ENCODE measurements at places on chromosomes 16 and 17.

- DNase-seq: no peak
Observed at GRCh38 chr17:1752425-1753262, 9.2 kb upstream of the SERPINF1 start.

DNA sequence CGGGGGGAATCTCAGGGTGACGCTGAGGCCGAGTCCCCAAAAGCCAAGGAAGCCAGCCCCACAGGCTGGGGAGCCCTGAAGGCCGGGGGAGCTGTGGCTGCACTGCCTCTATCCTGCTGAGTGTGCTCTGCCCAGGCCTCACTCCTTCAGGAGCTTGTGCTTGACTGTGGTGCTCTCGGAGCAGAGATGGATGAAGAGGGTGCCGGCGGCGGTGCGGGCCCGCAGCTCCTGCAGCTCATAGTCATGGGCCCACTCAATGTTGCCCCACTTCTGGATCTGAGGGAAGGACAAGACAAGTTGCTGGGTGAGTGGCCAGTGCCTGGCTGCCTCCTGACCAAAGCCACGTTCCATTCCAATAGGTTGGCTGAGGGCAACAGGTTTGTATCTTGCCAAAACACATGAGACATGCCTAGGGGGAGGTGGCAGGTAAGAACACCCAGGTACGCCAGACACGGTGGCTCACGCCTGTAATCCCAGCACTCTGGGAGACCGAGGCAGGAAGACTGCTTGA lies 20.5 kb downstream of the ATPAF2 start:
- no peak for DNase-seq

DNA sequence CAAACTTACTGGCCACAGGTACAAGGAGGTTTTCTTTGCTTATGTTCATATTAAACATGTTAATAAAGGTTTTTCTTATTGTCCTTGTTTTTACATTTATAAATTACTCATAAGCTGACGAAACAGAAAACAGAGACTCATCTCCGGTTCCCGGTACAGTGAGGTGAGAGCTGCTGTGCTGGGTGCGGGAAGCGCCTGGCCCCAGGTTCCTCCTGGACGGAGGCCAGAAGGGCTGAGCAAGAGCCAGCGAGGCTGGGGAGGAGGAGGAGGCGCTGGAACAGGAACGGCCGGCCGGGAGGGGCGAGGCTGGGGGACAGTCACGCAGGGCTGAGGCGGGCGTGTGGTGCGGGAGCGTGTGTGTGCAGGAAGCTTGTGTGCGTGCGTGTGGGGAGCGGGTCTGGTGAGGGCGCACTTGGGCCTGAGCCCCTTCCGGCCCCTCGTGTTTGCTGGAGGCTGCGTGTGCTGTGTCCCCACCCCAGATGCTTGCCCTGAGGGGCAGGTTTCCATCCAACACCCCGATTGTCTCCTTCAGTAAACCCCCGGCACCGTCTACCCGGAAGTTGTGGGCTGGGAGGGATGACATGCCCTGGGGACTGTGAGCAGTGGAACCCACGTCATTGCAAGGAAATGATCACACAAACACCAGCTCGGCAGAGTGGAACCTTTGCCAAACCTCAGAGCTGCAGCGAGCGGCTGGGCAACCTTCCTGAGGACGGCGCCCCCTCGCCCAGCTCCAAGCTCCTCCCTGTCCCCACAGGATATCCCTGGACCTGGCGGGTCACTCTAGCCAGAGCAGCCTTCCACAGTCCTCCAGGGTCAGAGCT lies 19.5 kb downstream of the CD7 start:
- peak; percentile 86 for DNase-seq

DNA sequence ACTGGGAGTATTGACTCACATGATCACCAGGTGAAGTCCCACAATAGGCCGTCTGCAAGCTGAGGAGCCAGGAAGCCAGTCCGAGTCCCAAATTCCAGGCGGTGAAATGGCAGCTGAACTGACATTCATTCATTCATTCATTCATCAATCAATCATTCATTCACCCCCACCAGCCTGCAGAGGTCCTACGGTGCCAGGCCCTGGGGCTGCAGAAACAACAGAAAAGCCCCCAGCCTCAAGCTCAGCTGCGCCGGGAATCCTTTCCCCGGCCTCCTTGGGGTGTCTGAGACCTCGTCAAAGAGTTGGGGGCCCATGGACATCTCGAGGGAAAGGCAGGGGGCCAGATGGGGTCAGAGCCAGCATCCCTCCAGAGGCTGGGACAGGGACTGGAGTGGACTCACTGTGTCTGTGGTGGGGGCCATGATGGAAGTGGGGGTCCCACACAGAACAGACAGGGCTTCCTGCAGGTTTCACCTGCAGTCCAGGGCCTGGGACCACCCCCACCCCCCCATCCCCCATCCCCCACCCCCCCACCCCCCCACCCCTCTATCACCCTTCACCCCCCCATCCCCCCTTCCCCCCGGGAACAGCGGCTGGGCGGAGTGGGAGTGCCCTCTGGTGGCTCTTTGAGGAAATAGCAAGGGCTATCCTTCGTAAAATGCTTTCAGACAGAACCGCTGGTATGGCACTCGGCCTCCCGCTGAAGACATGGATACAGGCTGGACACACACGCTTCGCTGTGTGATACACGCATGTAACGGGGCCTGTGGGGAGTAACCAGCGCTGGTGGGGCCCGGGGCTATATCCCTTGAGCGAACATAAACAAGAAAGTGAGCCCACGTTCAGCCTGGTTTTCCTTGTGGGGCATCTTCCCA lies 8.5 kb upstream of the ZC3H18 start:
- DNase-seq: peak; percentile 33

GRCh38 chr17:29048440-29049368 lies 5.8 kb downstream of the PIPOX start:
- no peak for DNase-seq

- no peak for DNase-seq
Observed at GRCh38 chr17:67638871-67639270, 78.9 kb upstream of the NOL11 start.

DNA sequence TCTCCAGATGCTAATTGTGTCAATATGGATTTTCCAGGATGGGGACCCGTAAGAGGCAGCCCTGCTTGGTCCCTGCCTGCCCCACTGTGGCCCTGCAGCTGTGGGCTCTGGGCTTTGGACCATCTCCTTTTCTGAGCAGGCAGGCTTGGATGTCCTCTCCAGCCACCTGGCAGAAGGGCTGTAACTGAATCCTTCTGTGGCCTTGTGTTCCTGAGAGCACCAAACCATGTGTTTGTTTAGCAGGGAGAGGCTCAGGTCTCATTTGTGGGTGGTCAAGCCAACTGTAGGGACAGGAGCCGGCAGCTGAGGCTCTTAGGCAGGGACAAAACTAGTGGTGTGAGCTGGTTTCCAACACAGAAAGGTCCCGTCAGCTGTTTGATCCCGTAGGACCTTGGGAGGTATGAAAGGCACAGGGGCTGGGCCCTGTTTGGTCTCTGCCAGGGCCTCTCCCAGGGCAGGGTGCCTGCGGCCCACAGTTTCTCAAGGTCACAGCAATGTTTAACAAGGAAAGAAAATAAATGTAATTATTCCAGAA lies 18.5 kb downstream of the SEC14L5 start:
- no peak for DNase-seq

DNA sequence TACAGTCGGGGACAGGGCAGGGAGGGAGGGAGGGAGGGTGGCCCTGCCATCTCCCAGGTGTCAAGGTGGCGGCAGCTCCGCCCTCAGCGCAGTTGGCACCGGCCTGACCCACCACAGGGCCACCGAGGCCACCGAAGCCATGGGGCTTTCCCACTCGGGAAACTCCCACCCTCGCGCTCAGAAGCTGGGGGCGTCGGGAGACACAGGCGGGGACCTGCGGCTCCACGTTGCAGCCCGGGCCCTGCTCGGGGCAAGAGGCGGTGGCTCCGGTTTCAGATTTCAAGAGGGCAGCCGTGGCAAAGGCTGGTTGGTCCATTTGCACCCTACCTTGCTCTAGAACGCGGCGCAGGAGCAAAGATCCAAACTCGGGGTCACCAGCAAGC lies 544 bp downstream of the CYB561 start:
- peak; percentile 50 for DNase-seq

DNA sequence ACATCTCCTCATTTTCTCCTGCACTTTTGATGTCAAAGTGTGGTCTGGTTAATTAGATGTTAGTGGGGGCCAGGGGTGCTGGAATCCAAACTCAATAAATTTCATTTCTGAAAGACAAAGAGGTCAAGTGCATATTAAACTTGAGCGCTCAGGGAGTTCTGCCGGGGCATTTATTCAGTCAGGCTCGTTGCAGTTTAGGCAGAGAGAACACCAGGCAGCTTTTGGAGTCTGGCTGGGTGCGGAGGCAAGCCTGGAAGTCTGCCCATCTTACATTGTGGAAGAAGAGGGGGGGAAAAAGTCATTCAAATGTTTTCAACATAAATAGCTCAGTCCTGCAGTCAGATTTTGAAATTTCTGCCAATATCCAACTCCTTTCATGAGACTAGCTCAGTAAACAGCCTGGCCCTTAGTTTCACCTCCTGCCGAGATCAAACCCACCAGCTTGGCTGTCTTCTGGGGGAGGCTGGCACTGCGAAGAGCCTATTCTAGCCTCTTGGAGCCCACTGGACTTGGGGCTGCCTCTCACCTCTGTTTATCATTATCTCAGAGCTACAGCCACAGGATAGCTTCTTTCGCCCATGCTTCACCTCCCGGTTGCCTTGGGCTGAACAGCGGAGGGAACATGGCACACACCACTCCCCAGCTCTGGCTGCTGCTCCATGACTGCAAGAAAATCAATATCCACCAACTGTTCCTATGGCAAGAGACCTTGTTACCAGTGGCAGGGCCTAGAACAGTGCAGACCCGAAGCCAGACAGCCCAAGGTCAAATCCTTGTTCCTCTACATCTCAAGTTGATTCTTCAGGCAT lies 177.4 kb upstream of the CDH5 start:
- DNase-seq: no peak

DNA sequence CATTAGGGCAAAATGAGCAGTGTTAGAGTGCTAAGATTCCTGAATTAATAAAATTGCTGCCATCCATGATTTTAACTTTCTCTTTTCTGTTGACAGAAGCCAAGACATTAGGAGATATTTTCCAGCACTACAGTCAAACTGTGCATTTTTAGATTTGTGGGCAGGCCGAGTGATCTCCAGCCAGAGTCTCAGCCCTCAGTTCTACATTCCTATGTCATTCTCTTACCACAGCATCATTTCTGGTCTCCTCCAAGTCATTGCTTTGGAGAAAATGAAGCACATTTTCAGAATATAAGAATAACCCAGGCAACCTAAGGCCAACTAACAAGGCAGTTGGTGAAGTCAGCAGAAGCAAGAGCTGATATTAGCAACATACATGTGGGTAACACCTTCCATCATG lies 74.6 kb upstream of the NUDT7 start:
- no peak for DNase-seq

- no peak for DNase-seq
Observed at GRCh38 chr17:58391302-58391984, 25.9 kb downstream of the RNF43 start.

- DNase-seq: peak; percentile 24
Observed at GRCh38 chr16:28845293-28845692, 855 bp downstream of the TUFM start.

GRCh38 chr16:31089199-31089598 lies 456 bp upstream of the PRSS53 start:
- DNase-seq: no peak

DNA sequence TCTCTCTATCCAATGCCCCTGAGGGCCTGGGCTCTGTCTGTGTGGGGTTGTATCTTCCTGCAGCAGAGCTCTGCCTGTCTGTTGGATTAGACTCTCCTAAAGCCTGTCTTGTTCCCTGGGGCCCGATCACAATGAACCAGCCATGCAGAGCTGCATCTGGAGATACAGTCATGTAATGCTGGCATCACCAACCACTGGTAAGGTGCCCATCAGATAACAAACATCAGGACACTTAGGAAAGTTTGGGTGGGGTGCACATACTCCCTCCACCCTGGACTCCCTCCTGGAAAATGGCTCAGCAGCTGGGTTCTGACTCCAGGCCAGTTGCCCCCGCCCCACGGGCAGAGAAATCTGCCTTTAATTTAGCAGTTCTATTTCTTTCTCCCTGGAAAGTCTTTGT lies 61.3 kb upstream of the BRD7 start:
- no peak for DNase-seq

DNA sequence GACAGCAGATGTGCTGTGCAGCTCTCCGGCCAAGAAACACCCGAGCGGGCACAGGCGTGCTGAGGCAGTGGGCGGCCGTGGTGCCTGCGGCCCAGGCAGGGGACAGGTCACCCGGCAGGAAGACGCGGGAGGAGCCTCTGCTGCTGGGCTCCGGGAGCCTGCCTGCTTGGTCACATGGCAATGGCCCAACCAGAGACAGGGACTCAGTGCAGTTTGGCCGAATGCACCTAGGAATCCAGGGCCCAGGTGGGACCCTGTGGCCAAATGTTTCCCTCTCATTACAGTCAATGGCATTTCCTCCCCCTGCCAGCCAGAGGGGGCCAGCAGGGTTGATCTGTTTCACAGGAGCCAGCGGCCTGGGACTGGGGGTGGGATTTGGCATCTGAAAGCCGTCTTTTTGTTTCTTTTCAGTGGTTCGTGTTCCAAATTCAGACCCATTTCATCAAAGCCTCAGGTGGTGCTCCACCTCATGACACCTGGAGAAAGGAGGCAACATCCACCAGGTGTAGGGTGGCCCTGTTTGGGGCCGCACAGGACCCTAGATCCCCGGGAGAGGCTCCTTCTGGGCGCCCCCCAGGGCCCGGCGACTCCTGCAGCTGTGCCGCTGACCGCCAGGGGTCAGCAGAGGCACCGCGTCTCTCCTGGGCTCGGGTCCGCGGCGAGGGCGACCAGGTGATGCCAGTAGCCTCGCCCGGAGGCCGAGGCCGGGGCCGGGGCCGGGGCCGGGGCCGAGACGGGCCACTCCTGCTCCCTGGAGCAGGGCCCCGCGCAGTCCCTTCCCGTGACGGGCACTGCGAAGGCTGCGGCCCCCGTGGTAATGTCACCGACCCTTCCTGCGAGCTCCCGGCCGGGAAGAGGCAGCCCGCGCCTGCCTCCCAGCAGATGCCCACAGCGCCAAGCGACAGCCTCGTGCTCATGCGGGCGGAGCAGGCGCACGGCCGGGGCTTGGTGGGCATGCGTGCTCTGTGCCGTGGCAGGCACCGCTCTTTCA lies 118.5 kb downstream of the C16orf78 start:
- peak; percentile 12 for DNase-seq

- DNase-seq: no peak
Observed at GRCh38 chr17:859824-860195, 77.7 kb downstream of the MRM3 start.

GRCh38 chr16:48611329-48612137 lies 1.6 kb upstream of the N4BP1 start:
- DNase-seq: peak; percentile 52

DNA sequence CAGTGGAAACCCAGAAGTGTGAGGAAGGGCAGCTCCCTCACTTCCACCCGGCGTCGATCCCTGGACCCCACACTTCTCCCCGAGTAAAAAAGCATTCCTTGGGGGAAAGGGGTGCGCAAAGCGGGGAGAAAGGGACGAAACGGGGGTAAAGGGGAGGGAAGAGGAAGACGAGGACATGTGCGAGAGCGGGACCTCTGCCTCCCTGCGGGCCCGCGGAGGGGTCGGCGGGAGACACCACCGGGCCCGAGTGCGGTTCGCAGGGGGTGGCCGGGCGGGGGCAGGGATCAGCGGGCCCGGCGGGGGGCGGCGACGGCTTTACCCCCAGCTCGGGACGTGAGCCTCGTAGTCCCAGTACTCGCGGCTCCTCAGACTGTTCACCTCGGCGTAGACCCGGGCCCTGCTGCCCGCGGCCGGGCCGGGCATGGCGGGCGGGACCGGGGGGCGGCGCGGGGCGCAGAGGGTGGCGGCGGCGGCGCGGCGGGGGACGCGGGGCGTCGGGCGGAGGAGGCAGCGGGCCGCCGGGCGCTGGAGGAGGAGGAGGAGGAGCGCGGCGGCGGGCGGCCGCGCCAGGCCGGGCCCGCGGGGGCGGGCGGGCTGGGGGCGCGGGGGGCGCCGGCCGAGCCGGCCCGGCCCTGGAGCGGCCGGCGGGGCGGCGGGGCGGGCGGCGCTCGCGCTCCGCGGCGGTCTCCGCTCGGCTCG lies 443 bp downstream of the CSNK2A2 start:
- no peak for DNase-seq
